ENCODE measurements at places on chromosomes 3 and 15.

DNA sequence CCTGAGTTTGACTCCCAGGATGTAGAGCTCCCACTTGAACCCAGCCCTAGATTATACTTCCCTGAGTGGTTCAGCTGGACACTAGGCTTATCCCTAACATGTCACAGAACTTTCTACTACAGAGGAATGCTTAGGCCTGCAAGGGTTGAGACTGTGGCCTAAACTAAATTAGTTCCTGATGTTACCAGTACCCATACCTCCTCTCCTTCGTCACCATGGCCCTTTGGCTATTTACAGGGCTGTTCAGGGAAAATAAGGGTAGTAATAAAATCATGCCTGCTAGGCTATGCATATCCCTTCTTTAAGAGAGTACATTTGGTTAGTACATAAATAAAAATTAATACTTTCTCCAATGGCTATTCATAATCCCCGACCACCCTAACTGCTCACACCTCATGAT, 356.4 kb upstream of the RASGRP1 start:
- DNase-seq, result no peak

DNA sequence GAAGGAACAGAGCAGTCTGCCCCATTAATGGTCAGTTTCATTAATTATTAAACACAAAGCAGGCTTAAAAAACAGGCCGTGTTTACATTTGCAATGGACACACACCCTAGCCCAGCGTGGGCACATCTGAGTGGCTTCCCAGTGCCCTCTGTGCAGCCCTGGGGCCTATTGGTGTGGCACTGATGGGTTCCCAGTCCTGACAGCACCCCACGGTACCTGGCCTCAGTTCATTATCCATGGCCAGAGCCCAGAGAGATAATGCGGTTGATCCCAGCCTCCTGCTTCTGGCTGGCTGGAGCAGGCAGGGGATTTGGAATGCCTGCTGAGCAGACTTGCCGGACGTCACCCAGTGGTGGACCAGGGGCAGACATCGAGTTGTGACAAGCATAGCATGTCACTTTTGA, 110.5 kb upstream of the ABHD17C start:
- DNase-seq, result no peak

DNA sequence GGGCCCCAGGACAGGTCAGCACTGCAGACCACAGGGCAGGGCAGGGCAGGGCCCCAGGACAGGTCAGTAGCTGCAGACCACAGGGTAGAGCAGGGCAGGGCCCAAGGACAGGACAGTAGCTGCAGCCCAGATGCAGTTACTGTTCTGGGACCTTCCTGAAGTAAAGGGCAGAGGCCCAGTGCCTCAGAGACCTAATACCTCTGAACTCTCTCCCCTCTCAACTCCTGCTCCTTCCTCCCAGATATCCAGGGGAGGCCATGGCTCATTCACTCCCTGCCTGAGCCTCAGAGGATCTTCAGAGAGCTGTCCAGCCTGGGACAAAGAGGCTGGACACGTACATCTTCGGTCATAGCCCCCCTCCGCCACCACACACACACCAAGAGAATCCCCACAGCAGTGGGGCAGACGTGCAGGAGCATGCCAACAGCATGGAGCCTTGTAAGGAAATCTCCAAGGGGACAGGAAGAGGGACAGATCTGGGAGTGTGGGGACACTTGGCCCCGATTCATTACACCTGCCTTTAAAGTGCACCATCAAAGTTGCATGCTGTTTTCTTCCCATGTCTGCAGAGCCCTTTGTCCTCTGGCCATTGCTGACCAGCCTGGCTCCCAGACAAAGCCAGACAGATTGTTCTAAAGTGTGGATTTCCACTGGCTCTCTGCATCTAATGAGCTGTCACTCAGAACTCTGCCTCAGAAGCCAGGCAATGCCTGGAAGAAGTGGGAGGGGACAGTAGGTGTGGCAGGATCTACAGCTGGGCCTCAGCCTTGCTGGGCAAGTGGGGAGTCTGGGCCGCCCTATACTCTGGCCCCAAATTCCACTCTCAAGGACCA, 24.2 kb upstream of the BUB1B start:
- no peak for DNase-seq

DNA sequence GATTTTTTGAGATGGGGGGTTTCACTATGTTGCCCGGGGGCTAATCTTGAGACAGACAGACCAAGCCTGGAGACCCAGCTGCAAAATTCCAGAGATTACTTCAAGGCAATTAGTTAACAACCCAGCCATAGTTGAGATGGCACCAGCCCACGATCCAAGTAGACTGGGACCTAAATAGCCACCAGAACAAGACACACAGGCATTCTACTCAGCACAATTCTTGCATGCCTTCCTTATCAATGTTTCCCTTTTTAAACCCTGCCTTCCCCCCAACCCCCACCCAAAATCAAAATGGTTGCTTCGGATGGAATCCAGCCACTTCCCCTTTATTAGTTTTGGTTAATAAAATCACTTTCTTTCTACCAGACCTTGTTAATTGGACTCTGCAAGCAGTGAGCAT, 28.6 kb downstream of the FAM240A start:
- no peak for DNase-seq

GRCh38 chr3:133381346-133382109, 18.3 kb upstream of the BFSP2 start:
- no peak for DNase-seq

DNA sequence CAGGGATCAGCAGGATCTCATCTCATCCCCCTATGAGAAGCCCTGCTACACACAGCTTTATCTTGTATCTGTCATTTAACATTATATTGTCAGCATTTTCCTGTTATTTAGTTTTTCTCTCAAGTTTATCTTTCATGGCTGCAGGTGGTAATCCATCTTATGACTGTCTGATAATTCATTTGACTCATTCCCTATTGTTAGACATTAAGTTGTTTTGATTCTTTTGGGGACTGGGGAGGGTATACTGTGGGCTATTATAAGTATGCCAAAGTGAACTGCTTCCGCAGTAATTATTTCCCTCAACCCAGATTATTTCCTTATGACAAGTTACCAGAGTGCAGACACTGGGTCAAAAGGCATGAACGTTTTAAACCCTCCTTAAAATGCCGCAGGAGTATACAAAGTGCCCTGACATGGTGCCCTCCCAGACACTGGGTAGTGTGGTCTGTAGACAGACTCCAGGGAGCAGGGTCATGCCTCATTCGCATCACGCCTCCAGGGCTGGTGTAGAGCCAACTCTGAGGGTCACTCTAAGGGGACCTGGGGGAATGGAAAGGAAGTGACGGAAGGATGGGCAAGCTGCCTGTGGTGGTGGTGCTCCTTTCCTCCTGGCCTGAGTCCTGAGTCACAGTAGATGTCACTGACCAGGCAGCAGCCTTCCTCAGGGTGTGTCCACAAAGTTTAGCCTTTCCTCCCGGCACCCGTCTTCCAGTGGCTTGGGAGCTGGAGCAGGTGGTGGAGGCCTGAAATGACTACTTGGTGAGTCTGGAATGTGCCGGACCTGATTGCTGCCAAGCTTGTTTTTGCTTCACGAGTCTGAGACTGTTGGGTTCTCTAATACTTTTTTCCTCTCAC, 11.6 kb downstream of the GPR160 start:
- DNase-seq, result no peak

- peak; percentile 41 for DNase-seq
Observed at GRCh38 chr3:170180079-170180907, 1.2 kb downstream of the PHC3 start.

DNA sequence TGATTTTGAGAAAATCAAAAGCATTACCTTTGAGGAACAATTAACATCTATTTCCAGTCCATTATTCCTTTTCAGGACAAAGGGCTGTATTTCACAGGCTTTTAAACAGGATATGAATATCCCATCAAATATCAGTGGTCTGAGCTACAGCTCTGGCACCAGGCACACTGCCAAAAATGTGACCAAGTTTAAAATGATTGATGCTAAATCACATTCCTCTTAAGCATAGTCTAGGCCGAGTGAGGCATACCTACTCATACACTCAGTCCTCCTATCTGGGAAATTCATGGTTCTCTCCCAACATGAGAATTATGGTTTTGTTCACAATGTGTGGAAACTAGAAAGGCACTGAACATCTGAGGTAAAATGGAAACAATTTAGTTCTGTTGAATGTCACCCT, 683.5 kb downstream of the TUSC7 start:
- DNase-seq, result no peak

DNA sequence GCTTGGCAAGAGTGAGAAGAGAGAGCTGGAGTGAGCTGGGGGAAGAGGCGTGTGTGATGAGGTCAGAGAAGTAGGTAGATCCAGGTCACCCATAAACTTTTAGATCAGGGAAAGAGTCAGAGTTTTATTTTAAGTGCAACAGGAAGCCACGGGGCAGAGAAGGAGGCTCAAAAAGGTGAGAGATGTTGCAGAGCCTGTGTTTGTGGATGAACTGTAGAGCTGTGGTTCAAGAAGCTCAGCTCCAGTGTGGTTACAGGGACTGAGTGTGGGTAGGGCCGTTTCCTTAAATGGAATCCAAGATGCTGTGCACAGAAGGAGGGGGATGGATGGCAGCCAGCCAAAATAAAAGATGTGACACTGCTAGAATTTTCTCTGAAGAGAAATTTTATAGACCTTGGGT, 337.2 kb downstream of the SATB1 start:
- no peak for DNase-seq

DNA sequence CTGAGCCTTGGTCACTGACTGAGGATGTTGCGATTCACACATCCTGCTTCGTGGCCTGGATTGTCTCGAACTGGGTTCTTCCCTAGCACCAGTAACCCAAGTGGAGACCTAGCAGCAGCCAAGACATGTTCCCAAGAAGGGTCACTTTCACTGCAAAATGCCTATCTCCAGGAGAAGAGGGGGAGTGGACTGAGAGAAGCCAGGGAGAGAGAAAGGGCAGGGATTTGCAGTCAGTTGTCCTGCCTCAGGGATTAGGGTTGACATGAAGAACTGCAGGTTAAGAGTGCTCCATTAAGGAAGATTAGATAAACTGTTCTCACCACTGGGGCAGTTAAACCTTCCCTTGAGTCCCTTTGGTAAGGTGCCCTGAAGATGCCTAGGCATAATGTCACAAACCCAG, 5.7 kb upstream of the CD276 start:
- DNase-seq, result no peak

GRCh38 chr3:52897130-52898122, at the start of gene STIMATE:
STIMATE (minus strand) TSS chr3:52897548; CDS start chr3:52897450, 98 bp downstream.
- DNase-seq, result peak; percentile 90

DNA sequence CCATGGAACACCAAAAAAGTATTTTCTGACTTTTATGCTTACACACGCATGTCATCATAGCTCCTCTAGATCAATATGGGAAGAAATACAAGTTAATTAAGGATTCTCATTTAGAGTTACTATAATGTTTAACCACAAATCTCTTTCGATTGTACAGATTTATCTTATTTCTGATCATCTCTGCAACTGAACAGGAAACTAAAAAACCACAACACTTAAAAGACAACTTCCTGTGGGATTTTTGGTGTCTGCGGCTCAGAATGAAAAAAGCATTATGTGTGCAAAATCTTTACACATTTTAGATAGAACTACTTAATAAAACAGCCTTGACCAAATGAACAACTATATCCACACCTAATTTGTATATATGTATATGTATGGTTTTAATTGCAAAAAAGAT, 3.0 kb upstream of the TJP1 start:
- peak; percentile 42 for DNase-seq

GRCh38 chr3:136535906-136536305, 216.3 kb downstream of the STAG1 start:
- no peak for DNase-seq

DNA sequence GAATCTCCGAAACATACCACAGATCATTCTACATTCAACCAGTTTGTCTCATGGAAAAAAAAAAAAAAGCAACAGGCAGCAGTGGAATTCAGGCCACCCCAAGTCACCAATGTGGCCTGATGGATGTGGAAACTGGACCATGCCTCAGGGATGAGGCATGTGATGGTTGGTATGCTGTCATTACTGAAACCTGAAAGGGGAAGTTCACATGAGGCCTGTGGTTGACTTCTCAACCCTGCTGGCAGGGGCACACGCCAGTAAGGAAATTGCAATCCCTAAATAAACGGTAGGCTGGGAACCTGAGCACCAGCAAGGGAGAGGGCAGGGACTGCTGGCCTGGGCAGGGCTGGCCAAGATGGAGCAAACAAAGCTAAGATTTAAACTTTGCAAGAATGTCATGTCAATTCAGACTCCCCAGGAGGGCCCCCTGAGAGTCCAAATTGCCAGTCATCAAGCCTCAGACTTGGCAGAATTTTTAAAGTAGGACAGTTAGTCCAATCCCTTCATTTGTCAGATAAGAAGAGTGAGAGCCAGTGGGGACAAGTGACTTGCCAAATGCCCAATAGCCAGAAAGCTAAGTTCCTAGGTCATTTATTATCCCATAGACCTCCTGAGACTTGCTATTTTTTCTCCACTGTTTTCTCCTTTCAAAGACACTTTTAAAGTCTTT, 310.4 kb downstream of the ERC2 start:
- DNase-seq, result peak; percentile 16

- no peak for DNase-seq
Observed at GRCh38 chr15:26972636-26973035, 1.7 kb downstream of the GABRG3 start.

DNA sequence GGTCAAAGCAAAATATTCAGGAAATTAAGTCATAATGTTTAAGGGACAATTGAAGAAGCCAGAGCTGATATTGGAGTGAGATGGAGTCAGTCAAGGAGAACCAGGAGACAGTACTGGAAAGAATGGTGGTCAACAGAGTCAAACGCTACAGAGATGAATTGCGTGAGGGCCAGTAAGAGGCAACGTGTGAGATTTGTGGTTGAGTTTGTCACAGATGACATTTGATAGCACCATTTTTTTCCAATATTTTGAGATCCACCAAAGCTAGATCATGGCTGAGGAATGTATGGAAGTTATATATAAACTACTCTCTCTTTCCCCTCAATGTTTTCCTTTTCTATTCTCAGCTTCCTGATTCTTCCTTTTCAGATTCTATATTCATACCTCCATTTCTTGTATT, 375.1 kb upstream of the ROBO2 start:
- DNase-seq, result no peak

DNA sequence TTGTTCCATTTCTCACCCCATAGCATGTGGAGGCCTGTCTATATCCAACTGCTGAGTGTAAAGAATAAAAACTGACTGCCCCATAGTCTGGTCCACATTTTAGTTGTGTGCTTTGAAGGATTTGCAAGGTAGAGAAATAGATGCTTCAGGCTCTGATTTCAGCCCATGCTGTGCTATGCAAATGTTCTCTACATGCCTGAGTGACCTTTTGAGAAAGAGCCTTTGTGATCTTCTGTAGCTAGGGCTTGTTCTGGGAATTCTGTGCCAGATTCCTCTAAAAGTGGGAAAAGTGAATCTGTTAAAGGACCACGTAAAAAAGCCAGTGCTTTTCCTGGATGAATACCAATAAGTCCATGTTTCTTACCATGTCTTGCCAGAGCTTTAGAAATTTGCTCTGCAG, 5.2 kb downstream of the KCTD6 start:
- DNase-seq, result peak; percentile 54

- DNase-seq, result no peak
Observed at GRCh38 chr3:21517184-21517583, 233.8 kb downstream of the ZNF385D start.

DNA sequence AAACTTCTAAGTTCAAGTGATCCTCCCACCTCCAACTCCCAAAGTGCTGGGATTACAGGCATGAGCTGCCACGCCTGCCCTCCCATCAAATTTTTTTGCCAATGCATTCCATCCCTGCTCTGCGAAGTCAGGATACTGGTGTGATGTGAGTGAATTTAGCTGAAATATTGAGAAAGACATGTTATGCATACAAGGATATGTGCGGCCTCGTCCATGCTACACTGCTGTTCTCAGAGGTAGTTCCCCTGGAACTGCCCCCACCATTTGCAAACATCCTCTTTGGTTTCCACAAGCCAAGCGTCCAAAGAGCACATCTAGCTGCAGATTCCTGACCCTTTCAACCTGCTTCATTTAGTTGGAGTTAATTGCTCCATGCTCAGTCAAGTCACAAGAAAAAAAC, 36.5 kb upstream of the BCL2A1 start:
- DNase-seq, result no peak

GRCh38 chr3:65963787-65964677, 74.7 kb downstream of the MAGI1 start:
- DNase-seq, result no peak
